HEK293T (cell line): ENCODE measurements at places on chromosomes 2 and 18.
A peak's percentile ranks its signal among the peaks of the same experiment; 100 is the strongest.

DNA sequence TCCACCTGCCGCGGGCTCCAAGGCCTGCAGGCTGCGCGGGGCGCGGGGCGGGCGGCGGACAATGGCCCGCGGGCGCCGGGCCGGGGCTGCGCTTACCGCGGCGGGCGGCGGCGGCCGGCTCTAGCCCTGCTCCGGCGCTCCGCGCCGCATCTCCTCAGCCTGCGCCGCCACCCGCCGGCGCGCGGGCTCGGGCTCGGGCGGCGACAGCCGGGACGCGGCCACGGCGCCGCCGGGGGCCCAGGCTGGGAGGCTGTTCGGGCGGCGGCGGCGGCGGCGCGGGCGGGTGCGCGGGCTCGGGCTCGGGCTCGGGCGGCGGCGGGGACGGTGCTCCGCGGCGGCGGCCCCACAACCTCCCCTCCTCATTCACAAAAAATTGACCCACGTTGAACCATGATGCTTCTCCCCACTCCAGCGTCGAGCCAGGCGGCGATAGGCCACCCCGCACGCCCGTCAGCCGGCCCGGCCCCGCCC, at the start of gene HDAC4:
Gene HDAC4, minus strand, starts transcription at position 425 of the 471 bp plus-strand sequence. CDS start 48,321 bp downstream, outside the sequence.
- DNase-seq: no peak

DNA sequence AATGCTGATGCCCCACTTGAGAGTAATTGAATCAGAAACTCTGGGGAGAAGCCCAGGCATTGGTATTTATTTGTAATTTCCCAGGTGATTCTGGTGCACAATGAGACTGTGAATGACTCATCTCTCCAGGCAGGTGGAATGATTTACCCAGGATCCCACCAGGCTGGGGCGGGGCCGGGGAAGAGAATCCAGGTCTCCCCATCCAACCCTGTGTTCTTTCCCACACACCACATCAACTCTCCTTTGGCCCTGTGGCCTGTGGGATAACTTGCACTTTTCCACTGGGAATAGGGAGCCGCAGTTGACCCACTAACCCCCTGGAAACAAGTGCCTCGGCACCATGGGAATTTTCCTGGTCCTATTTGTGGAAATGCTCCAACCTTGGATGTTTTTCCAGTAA, 409.8 kb downstream of the ZNF521 start:
- no peak for DNase-seq

DNA sequence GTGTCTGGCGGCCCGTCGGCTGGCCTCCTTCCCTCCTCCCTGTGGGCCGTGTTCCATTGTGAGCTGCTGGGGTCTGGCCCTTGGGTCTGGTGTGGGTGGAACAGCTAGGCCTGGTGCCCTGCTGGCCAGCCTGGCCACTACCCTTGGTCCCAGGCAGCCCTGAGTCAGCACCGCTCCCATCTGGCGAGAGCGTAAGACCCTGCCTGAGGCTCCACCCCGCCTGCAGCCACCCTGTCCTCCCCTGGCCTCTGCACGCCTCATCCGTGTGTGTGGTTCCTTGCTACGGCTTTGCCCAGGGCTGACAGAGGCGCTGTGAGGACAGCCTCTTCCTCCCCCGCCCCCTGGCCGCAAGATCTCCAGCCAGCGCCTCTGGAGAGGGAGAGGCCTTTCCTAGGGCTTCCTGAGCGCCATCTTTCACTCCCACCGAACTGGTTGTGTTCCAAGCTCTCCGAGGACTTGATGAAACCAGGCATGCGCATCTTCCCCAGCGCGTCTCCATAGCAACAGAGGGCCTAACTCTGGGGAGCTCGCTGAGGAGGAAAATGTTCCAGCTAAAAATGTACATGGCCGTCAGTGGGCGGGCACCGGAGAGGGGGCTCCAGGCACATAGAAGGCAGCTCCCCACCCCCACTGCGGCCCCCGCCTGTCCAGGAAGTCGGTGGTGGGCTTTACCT, 83.0 kb downstream of the STPG4 start:
- no peak for DNase-seq

- no peak for DNase-seq
Observed at GRCh38 chr18:28045880-28046279, 131.1 kb downstream of the CDH2 start.

DNA sequence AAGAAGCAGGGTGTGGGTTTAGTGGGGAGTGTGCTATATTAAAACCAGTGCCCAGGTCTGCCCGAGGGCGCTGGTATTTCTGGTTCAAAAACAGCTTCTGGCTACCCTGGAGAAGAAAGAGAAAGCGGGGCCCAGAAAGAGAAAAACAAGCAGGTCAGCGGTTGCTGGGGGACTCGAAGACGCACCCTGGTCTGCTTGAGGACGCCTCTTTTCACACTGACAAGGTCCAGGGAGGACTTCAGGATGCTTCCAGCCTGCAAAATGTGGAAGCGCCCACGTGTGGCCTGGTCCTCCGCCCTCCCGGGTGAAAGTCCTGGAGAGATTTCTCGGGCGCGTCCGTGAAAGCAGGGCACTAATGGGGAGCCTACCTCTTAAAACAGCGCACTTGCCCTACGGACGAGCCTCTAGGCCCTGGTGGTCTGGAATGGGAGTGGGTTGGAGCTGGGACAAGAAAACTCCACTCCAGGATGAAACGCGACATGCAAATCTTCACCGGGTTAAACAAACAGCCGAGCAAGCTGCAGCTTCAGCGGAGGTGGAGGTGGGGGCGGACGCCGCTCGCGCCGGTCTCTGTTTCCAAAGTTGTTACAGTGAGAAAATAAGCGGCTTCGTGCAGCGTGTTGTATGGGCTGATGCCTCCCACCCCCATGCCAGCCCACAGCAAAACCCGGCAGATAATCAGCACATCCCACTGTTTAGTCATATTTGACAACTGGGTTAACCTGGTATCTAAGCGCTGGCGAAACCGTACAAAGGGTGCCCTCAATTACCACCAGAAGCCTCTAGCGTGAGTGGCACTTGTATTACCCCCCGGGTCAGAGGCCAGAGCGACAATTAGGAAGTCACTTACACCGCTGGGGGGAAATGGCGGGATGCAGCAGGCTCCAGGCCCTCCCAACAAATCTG, 1.1 kb upstream of the SP9 start:
- no peak for DNase-seq

- DNase-seq: no peak
Observed at GRCh38 chr2:147657086-147658000, 187.5 kb upstream of the ACVR2A start.

DNA sequence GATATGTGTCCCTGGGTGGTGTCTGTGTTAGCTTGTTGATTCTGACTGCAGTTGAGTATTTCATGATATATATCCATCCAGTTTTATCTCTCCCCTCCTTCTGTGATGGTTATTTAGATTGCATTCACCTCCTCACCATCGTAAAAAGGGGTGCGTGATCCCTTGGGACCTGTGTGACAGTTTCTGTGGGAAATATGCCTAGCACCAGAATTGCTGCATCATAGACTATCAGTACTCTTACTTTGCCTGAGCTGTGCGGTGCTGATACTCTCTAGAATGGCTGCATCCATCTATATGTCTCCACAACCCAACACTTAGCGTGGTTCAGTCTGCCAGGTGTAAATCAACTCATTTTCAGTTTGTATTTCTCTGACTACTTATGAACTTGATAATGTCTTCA, 34.3 kb downstream of the PKP4 start:
- DNase-seq: no peak

DNA sequence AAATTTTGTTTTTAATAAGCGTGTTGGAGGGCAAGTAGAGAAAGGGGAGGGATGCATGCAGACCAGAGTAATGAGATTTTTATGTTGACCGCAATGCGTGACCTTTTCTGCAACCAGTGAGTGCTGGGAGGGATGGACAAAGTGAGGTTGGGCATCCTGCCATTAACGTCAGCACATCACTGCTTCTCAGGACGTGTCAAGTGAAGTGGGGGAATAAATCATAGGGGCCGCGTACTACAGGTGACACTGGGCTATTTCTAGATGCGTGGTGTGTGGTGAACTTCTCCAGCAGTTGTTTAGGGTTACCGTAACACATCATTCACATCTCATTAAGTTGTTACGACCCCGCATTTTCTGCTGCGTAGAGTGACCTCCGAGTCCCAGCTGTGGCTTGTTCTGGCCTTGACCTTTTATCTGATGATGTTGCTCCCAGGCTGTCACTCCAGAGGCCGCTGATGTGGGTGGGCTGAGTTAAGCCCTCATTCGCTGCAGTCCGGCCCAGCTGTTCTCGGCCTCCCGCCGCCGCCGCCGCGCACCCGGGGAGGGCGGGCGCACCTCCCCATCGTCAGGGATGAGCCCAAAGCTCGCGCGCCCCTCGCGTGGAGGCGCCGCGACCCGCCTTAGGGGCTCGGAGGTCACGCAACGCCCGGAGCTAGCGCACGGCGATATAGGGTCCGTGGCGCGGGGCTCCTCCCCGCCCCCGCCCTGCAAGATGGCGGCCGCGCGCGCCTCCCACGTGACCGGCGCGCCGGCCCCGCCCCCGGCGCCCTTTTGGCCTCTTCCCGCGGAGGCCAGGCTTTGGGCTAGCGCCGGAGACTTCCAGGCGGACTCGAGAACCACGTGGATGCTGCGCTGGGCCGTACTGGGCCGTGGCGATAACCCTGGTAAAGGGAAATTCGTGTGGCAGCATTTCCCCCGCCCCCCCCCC, 3.5 kb downstream of the ZCCHC2 start:
- peak; percentile 59 for DNase-seq

GRCh38 chr2:191352536-191352935, 107.3 kb downstream of the MYO1B start:
- no peak for DNase-seq

GRCh38 chr18:51864219-51864965, 475.6 kb upstream of the DCC start:
- no peak for DNase-seq
